ENCODE measurements at places on chromosomes 7 and 10. TPM values are rescaled to one million over a fixed set of nuclear protein-coding genes. Genes with fewer than 3 reads are reported as not detected.

- no peaks in the 10 kb centered on the region for H3K36me3 ChIP-seq
- no peak for DNase-seq
- H3K4me1 ChIP-seq, result no peaks in the 10 kb centered on the region
- H3K27ac ChIP-seq, result no peak overlapping the region
These were observed 59.9 kb upstream of the DNAJB12 start for GRCh38 chr10:72414642-72415041.

GRCh38 chr10:103281753-103282152, 4.8 kb downstream of the INA start:
- no peaks in the 10 kb centered on the region for H3K4me1 ChIP-seq
- DNase-seq, result no peak
- no peak overlapping the region for H3K4me3 ChIP-seq
- H3K36me3 ChIP-seq, result no peaks in the 10 kb centered on the region

Gene MACC1
- 30.4 TPM for total RNA-seq

GRCh38 chr10:3159152-3159551, 13.4 kb downstream of the PITRM1 start:
- H3K27me3 ChIP-seq, result no peaks in the 10 kb centered on the region
- no peak for DNase-seq
- H3K4me1 ChIP-seq, result no peaks in the 10 kb centered on the region
- H3K36me3 ChIP-seq, result peaks cover 35% of the 10 kb centered on the region
- no peak overlapping the region for H3K27ac ChIP-seq
- H3K4me3 ChIP-seq, result no peak overlapping the region

DNA sequence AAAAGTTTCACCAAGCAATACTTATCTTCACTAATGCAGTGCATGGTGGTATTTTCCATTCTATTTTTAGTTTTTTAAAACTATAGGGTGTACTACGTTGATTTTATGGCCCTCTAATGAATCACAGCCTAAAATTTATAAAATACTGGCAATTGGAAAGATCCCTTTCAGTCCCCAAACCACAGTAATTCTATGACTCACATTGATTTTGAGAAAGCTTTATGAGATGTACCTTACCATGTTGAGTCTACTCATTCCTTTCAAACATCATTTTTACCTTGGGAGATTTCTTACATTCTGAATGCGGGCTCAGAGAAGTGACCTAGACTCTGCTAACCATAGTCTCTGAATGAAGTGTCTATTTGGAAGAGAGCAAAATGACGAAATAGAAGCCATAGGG, 141.6 kb downstream of the GPR85 start:
- DNase-seq, result no peak
- no peak overlapping the region for H3K27ac ChIP-seq
- H3K36me3 ChIP-seq, result no peaks in the 10 kb centered on the region
- H3K27me3 ChIP-seq, result no peaks in the 10 kb centered on the region

Gene ASIC3
- total RNA-seq, result 6.2 TPM

DNA sequence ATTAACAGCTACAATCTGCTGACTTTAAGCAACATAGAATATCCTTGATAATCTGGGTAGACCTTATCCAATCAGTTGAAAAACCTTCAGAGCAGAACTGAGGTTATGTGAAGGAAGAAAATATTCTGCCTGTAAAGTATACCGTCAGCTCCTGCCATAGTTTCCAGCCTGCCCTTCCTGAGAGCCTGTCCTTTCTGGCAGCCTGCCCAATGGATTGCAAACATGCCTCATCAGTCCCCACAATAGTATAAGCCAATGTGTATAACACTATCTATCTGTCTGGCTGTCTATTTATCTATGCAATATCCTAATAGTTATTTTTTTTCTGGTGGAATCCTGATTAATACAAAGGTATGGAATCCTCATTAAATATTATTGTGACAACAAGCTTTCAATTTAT, 489.2 kb upstream of the KCND2 start:
- no peak overlapping the region for H3K27ac ChIP-seq
- H3K27me3 ChIP-seq, result no peaks in the 10 kb centered on the region
- no peak for DNase-seq
- H3K4me3 ChIP-seq, result no peak overlapping the region
- H3K4me1 ChIP-seq, result no peaks in the 10 kb centered on the region

Gene GTF2IRD2
- 5.6 TPM for total RNA-seq

- no peak overlapping the region for H3K27ac ChIP-seq
- no peak overlapping the region for H3K4me3 ChIP-seq
- no peaks in the 10 kb centered on the region for H3K27me3 ChIP-seq
- no peaks in the 10 kb centered on the region for H3K36me3 ChIP-seq
- H3K4me1 ChIP-seq, result peaks cover 35% of the 10 kb centered on the region
These were observed 111.1 kb downstream of the TNS3 start for GRCh38 chr7:47470567-47471357.

GRCh38 chr7:140182917-140183316, 6.1 kb upstream of the KDM7A start:
- no peak overlapping the region for H3K27ac ChIP-seq
- H3K4me3 ChIP-seq, result no peak overlapping the region
- peaks cover 9% of the 10 kb centered on the region for H3K4me1 ChIP-seq
- no peaks in the 10 kb centered on the region for H3K36me3 ChIP-seq

GRCh38 chr10:19828278-19829049, 12.2 kb downstream of the PLXDC2 start:
- H3K27ac ChIP-seq, result no peak overlapping the region
- no peaks in the 10 kb centered on the region for H3K27me3 ChIP-seq
- H3K36me3 ChIP-seq, result no peaks in the 10 kb centered on the region
- DNase-seq, result no peak

Gene POM121C
- 46.1 TPM for total RNA-seq

GRCh38 chr7:134755422-134756022, 23.9 kb upstream of the CALD1 start:
- no peak overlapping the region for H3K27ac ChIP-seq
- H3K36me3 ChIP-seq, result no peaks in the 10 kb centered on the region
- H3K4me1 ChIP-seq, result no peaks in the 10 kb centered on the region
- H3K4me3 ChIP-seq, result no peak overlapping the region
- H3K27me3 ChIP-seq, result no peaks in the 10 kb centered on the region
- DNase-seq, result no peak

Gene RSBN1L
- total RNA-seq, result 14.1 TPM

DNA sequence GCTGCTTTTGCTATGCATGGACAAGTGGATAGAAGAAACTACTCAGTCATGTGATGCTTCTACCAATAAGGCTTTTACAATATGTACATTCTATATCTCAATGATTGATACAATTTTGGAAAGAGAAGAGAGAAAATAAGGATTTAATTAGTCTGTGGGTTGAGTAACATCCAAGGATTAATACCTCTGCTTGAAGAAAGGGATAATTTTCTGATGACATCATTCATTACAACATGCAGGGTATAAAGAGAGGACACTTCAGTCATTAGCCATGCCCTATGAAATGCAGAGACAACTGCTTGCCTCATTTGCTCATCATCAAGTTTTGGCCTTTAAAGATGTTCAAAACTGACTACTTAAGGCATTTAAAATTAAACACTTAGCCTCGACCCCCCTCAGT, 237.3 kb downstream of the AHR start:
- no peaks in the 10 kb centered on the region for H3K36me3 ChIP-seq
- H3K27me3 ChIP-seq, result no peaks in the 10 kb centered on the region
- DNase-seq, result no peak
- no peak overlapping the region for H3K4me3 ChIP-seq

Gene GHRHR
- not detected for total RNA-seq

Gene POLD2
- total RNA-seq, result 217 TPM

Gene CXCL12
- total RNA-seq, result not detected

DNA sequence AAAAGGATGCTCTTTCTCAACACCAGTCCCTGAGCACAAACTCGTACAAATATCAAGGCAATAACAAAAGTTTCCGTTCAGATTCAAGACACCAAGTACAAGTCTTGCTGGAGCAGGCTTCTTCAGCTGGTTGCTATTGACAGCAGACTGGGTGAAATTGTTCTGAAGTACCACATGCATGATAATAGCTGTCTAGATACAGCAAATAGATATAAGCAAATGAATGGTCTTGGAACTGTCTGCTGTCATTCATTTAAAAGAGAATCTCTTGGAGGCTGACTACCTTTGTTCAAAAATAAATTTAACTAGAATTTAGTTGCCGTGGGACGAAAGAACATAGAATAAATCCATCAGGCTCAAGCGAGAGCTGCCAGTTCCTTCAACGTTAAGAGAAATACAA, 35.5 kb downstream of the SORCS1 start:
- H3K27me3 ChIP-seq, result no peaks in the 10 kb centered on the region
- H3K36me3 ChIP-seq, result no peaks in the 10 kb centered on the region
- no peak overlapping the region for H3K4me3 ChIP-seq
- no peak for DNase-seq
- H3K27ac ChIP-seq, result no peak overlapping the region
- no peaks in the 10 kb centered on the region for H3K4me1 ChIP-seq

- no peaks in the 10 kb centered on the region for H3K36me3 ChIP-seq
- no peak for DNase-seq
- H3K27me3 ChIP-seq, result no peaks in the 10 kb centered on the region
- H3K4me3 ChIP-seq, result no peak overlapping the region
These were observed 85.5 kb downstream of the KIAA1549 start for GRCh38 chr7:138895679-138896078.

Measured in Karpas-422 (cell line).